ENCODE measurements at places on chromosomes 7 and 10.

DNA sequence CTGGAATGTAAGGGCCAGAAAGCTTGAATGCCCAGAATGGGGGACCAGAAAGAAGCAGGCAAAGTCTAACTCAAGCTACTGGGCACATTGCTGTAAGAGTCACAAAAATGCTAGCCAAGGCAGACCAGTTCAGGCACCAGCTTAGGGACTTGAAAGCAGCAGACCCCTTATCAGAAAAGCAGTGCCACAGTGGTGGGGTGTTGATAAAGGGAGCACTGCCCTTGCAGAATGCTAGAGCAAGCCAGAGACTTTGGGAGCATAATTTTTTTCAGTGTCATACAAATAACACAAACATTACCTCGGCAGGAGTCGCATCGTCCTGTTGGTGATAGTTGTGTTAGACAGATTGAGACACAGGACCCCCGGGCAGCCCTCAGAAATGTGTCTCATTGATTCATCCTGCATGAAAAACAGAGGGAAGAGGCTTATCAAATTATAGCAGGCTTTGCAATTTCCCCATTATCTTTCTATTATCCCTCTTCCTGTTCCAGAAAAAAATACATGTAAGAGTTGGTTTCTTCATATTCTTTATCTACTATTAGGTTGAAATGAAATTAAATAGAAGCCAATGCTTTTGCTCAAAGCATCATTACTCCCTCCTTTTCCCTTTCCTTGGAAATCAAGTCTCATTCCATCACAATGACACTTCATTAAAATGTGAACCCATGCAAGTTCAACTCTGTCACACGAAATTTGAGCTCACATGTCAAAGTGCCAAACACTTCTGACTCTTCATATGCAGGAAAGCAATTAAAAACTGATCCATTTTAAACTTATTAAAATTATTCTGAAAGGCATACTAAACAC is 13.4 kb downstream of the LRRC17 start:
- DNase-seq: no peak

GRCh38 chr7:28808796-28809533 is 149.2 kb downstream of the TRIL start:
- no peak for DNase-seq

GRCh38 chr7:71290452-71290851 is 158.5 kb downstream of the GALNT17 start:
- no peak for DNase-seq

- no peak for DNase-seq
Measured at GRCh38 chr7:131747658-131748232, 191.3 kb upstream of the PODXL start.

DNA sequence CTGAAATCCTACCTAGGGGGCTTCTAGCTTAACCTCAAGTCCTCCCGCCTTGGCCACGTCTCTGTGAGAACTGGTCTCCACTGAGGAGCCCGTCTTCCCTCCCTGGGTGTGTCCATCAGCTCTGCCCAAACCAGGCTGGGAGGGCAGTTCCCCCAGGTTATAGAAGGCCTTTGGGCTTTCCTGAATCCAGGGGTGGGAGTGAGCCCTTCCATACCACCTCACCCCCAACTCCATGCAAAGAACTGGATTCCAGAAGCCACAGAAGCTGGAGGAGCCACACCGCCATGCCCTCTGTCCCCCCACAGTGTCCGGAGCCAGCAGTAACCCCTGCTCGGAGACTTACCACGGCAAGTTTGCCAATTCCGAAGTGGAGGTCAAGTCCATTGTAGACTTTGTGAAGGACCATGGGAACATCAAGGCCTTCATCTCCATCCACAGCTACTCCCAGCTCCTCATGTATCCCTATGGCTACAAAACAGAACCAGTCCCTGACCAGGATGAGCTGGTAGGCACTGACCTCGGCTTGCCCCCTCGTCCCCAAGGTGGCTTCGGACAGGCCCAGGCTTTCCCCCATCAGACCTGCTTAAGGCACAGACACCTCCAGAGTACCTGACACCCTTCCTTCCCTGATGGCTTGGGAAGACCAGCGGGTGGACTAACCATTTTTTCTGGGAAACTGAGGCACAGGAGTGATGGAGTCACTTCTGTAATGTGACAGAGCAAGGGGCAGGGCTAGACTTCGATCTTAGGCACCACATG is 4.7 kb downstream of the CPA1 start:
- no peak for DNase-seq

DNA sequence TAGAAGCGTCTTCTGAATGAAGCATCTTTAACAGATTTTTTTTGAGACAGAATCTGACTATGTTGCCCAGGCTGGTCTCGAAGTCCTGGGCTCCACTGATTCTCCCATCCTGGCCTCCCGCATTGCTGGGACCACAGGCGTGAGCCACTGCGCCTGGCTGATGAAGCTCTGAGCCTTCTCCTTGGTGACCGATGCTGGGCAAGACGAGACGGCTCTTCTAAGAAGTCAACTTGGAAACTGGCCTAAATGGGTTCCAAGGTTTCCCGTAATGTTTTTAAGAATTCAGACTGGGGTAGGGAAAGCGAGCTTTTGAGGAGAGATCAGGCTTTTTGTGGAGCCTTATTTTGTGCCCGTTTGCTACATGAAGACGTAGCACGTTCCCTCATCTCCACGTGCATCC is 224.5 kb downstream of the ZMYND11 start:
- DNase-seq: no peak

- DNase-seq: no peak
Measured at GRCh38 chr7:5681423-5681822, 100.0 kb downstream of the RNF216 start.

- DNase-seq: no peak
Measured at GRCh38 chr10:92464364-92464763, 109.5 kb downstream of the IDE start.

DNA sequence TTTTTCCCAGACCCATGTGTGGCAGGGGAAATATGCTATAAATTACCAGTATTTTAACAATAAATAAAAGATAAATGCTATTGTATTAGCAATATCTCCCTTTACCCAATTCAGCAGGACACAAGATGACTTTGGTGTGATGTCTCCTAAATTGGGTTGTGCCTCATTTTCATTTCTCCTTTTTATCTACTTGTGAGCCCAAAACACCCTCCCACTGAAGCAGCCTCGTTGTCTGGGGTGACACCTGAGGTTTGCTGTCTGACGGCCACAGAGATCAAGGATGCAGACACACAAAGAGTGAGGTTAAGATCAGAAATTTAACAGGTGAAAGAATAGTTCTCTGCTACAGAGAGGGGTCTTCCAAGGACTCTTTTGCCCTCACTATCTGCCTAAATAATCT is 27.1 kb upstream of the CC2D2B start:
- DNase-seq: no peak

- DNase-seq: no peak
Measured at GRCh38 chr10:119516381-119517234, 25.9 kb downstream of the RGS10 start.

DNA sequence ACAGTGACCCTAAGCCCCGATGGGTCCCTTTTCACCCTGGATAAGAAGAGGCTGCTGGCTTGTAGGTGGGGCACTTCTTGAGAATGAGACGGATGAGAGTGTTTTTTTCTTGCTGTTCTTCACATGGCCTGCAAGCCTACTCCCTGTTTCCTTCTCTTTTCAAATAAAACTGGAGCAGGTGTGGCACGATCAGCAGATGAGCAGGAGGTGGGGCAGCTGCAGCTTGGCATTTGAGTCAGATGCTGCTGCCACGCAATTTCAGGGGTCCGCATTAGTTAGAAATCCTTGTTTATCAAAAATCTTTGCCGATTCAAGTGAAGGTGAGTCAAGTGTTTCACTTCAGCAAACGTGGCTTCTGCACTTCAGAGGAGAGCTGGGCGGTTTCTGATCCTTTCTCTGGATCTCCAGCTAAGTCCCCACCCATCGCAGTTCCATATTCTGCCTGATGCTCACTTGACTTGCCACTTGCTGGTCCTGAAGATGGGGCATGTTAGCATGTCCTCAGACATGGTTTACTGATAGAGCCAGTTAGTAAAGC is 20.8 kb downstream of the WDFY4 start:
- DNase-seq: no peak

DNA sequence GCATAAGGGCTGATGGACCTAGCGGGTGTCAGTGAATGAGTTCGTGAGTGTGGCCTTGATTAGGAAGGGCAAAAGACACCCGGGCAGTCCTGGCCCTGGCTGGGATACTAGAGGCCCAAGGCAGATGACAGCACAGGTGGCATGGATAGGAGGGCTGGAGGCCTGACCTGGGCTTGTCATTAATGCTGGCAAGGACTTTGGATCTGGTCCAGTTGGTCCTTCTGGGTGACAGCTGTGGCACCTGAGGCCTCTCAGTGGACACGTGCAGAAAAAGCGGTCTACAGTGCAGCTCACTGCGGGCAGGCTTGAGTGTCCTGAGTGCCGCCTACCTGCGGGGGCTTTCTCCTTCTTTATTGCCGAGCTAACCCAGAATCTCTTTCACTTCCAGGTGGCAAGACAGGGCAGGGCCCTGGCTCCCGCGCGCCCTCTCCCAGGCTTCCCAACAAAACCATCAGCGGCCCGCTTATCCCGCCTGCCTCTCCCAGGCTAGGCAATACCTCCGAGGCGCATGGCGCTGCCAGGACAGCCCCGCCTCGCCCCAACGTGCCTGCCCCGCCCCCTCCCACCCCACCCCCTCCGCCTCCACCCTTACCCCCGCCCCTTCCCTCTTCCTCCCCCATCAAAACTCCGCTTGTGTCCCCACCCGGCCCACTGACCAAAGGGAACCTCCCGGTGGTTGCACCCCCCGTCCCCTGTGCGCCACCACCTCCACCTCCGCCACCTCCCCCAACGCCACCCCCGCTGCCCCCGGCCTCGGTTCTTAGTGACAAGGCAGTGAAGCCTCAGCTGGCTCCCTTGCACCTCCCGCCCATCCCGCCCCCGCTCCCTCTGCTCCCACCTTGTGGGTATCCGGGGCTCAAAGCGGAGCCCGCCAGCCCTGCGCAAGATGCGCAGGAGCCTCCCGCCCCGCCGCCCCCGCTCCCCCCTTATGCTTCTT is 77.4 kb downstream of the WIPF3 start:
- DNase-seq: no peak

DNA sequence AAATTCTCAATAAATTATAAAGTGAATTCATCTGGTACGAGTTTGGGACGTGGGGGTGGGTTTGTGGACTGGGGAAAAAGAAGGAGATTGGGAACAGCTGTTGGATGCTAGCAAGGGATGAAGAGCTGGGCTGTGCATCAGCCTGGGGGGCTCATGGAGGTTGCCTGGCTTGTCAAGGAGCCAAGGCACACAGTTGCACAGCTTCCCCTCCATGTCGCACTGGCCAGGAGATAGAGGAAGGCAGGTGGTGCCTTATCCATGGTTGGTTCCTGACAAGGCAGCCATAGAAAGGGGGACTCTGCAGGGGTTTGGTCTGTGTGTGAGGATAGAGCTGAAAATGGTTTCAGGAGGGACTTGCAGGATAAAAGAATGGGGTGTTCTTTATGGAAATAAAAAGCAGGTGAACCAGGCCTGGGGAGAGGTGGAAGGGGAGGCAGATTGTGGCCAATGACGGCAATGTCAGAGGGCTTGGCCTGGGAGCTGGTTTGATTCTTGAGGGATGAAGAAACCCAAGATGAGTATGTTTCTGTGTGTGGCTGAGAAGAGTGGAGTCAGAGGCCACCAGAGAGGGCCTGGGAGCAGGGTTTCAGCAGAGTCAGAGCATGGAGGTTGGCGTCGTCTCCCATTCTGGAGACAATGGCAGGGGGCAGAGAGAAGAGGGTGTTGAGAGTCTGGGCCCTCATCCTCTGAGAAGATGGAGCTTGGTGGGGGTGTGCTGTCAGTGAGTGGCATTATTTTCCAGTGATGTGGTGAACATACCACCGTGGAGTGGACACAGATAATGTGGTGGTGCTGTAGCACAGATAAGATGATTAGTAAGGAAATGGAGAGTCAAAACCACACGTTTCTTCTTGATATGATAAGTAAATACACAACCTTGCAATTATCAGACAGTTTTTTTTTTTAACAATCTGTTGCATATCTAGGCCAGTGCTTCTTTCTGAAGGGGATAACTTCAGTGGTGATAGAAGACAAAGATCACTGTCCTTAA is 108.2 kb downstream of the PTPN20 start:
- DNase-seq: no peak

DNA sequence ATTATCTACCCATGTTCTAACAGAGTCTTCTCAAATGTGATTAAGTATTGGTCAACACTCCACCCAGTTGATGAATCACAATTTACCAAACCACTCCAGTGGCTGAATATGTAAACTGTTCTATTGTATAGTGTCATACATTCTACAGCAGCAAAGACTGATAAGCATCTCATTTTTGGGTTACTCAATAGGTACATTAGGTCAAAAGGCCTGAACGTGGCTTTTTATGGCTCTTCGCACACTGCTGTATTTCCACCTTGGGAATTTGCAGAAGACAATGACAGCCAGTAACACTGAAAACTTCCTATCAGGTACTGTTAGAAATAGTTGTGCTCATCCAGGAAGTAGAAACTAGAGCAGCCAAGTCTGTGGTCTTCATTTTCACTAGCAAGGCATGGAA is 166.9 kb downstream of the GLI3 start:
- DNase-seq: peak; percentile 59

GRCh38 chr7:17304926-17305325 is 6.5 kb downstream of the AHR start:
- DNase-seq: peak; percentile 22

- no peak for DNase-seq
Measured at GRCh38 chr10:45548068-45548467, 124.5 kb downstream of the ZFAND4 start.

DNA sequence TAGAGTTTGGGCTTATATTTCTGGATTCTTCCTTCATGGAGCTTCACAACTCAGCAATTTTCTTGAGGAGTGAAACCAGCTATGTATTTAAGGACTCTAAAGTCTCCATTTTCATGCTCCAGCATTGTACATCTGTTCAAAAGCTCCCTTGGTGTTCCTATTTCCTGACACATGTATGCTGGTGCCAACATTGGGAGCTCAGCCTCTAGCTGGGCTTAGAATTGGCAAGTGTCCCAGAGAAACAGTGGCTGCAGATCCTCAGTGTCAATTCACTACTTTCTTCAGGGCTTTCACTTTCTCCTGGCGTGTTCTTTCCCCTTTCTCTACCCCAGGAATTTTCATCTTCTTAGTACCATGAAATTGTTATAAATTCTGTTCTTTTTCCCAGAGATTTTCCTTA is 103.1 kb downstream of the ZNF467 start:
- DNase-seq: peak; percentile 13

DNA sequence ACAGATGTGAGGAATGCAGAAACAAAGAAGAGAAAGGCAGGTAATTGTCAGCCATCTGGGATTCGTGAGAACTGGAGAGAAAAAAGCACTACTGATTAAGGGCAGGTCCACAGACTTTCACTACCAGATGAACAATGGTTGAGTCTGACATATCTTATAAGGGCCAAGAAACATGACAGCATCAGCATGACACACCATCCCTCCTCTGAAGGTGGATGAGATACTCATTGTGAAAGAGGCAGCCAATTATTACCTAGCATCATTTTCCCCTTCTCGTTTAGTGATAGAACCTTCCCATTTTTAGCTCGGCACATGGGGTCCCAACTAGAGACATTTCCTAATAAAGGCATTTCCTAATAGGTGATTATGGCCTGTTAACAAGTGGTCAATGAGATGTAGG is 19.2 kb upstream of the MET start:
- no peak for DNase-seq

DNA sequence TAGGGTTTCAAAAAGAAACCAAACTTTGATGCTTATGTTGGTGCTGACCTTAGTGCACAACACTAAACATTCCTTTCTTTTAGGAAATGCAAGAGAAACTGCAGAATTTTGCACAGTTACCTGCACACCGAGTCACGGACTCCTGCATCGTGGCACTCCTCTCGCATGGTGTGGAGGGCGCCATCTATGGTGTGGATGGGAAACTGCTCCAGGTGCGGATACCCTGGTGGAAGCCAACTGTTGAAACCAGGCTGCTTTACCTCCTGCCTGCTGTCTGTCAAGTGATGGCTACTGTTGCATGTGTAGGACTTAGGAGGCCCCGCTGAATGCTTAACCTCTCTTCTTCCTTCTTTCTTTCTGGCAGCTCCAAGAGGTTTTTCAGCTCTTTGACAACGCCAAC is 11.7 kb downstream of the CASP2 start:
- DNase-seq: peak; percentile 34
